Sigmoid colon (tissue), 7 donors: ENCODE measurements at places on chromosomes 7 and 10. TPM values are rescaled to one million over a fixed set of nuclear protein-coding genes. Genes with fewer than 3 reads are reported as not detected.
A peak's percentile ranks its signal among the peaks of the same experiment; 100 is the strongest.

GRCh38 chr7:81902536-81902935 lies 132.7 kb upstream of the HGF start:
- no peak for DNase-seq

DNA sequence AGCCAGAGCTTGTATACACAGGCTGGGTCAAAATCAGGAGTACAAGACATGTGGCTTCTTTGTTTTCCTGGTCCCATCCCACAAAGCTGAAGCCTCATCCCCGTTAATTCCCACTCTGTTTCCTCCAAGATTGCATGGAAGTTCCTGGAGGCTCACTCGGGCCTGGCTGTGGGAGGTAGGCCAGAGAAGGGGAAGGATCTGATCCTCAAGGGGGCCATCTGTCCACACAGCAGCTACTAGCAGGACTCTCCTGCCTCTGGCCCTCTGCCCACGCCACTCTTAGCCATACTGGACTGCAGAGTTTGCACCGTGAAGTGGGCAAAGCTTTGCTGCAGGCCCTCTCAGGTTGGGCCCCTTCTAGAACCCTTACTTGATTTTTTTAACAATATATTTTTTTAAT lies 160.6 kb downstream of the FGFR2 start:
- DNase-seq = peak; percentile 87

DNA sequence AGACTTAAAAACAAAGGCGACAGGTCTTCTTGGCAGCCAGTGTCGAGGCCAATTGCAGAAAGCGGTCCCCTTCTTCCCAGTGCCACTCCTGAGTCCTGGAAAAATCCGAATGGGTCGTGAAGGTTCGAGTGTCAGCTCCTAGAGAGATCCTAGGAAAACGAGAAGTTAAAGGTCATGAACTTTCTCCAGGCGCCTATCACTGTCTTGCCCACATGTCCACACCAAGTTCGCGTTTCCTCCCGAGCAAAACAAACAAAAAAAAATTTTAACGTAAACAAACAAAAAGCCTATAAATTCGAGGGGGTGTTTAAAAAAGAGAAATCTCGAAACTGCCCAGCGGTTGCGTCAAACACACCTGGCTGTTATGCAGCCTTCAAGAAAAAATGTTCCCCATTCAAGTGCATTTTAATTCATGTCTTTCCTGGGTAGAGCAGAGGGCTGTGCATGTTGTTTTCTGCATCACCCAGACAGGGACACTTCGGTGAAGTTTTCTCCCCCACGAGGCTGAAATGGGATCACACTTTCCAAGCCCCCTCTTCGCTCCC lies 1.5 kb downstream of the ARHGAP21 start:
- DNase-seq = no peak

DNA sequence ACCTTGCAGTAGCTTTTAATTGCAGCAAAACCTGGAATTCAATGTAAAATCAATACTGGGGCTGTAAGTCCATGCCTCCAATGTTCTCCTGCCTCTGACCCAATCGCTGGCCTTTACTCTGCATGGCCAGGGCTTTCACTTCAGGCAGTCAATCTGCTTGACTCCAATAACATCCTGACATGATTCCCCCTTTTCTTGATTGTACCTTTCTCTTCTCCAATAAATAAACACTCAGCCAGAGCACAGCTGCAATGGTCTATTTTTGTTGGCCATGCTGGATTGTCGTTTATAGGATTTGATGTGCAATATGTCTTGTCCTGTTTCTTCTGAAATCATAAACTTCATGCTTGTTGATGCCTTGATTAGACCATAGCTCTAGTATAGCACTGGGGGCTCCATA lies 97.8 kb upstream of the COL1A2 start:
- DNase-seq = no peak

GRCh38 chr7:4703532-4703931 lies 21.4 kb downstream of the FOXK1 start:
- no peak for DNase-seq

DNA sequence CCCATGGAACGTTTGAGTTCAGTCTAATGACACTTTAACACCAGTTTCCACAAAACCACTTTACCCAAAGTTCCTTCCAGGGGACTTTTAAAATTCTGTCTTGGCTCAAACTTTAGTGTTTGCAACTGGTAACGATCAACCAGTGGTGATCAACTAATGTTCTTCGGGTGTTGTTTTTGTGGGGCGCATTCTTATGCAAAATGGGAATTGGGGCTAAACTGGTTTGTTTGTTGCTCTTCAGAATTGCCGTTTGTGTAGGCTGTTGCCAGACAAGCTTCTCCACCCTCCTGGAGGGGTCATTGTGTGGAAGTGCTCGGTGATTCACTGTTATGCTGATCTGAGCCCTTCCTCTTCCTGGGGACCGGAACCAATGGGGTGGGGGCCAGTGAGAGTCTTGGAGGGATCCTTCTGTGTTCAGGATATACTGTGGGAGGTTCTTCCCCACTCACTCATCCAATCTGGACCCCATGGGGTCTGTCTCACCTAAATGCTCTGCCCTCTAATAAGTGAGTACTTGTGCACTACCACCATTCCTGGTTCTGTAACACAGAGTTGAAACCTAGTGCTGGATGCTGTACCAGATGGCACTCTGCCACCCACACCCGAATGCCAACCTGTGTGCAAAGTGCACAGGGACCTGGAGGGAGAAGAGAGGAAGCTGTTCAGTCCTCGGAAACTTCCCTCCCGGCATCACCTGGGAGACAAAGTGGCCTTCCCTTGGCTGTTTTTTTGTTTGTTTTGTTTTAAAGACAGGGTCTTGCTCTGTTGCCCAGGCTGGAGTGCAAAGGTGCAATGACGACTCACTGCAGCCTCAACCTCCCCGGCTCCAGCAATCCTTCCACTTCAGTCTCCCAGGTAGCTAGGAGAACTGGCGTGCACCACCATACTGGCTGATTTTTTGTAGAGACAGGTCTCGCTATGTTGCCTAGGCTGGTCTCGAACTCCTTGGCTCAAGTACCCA lies 2.1 kb downstream of the NFE2L3 start:
- no peak for DNase-seq

DNA sequence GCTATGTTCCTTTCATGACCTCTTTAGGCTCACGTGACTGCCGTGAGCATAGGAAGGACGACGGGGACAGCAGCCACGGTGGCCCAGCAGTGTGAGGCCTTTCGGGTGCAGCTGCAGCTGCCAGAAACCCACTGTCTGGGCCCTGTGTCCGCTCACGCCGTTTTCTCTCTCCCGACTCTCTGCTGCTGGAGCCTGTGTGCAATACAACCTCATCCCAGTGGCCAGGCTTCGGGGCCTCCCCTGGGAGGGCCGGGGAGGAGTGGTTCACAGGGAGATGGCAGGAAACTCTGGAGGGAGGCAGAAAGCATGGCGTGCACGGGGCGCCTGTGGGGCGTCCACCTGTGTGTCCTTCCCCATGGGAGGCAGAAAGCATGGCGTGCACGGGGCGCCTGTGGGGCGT lies 38.6 kb downstream of the PFKP start:
- no peak for DNase-seq

- DNase-seq = no peak
Observed at GRCh38 chr7:2471022-2471329, 5.2 kb downstream of the GRIFIN start.

DNA sequence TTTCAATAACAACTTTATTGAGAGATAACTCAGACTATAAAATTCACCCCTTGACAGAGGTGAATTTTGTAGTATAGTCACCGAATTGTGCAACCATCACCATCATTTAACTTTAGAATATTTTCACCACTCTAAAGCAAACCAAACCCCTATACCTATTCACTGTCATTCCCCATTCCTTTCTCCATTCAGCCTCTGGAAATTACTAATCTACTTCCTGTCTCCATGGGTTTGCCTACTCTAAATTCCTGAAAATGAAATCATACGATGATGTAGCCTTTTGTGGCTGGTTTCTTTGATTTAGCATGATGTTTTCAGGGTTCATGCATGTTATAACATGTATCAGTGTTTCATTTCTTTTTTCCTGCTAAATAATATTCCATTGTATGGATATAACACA lies 15.6 kb upstream of the LMTK2 start:
- DNase-seq = no peak

DNA sequence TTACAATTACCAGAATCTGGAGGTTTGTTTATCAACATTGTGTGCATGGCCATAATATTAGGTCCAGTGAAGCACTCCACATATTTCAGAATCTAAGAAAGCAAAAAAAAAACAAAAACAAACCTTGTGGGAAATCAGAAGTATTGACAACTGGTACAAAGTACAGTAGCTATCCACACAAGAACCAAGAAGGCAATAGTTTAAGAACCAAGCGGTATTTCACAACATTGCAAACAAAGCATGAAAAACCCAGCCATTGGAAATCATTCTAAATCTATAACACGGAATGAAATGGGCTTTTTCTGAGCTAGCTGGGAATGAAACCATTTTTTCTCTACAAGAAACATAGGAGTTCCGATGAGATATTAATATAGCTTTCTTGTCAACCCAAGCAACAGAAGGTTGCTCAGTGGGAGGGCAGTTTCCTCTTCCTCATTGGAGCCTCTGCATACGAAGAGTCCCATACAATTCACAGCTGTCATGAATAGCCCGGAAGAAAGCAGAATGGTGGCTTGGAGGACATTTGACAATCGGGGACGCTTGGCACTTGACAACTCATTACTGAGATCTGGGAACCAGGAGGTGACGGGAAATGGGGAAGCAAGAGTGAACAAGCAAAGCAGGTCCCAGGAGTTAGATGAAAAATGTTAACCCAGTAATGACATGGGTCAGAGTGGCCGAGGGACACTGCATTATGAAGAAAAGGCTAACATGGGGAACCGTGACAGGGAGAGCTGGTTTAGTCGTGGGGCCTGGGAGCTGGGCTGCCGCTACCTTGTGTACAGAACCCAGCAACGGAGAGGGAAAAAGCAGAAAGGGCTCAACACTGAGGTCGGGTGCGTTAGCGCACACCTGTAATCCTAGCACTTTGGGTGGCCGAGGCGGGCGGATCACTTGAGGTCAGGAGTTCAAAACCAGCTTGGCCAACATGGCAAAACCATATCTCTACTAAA lies 7.8 kb downstream of the PHYH start:
- no peak for DNase-seq

DNA sequence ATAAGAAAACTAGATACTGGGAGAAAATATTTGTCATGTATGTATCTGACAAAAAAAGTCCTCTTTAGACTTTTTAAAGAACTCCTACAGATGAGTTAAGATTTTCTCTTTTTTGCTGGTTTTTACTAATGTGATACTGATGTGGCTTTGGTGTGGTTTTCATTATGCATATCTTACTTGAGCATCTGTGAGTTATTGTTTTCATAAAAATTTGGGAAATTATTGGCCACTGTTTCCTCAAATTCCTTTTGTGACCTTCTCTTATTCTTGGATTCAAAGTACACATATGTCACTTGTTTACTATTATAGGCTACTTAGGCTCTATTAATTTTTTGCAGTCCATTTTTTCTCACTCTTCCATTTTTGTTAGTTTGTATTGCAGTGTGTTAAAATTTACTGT lies 89.0 kb downstream of the PPP1R9A start:
- DNase-seq = no peak

- no peak for DNase-seq
Observed at GRCh38 chr7:2705371-2706096, 17.5 kb downstream of the AMZ1 start.

DNA sequence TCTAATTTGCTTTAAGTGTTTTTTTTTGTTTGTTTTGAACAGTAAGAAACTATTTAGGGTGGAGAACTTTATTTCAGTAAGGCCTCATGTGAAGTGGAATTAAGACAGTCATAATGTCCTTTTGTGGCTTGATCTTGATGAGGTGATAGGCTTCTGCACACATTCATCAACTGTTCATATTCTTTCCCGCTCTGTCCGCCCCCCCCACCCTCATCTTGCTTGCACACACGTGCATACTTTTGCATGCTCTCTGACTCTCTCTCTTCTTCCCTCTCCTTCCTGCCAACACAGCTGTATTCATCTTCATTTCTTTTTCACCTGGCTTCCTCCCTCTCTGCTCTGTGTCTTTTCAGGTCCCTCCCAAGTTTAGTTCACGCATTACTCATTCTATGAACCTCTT lies 429.6 kb downstream of the AUTS2 start:
- DNase-seq = no peak

GRCh38 chr7:142867398-142868187 lies 12.7 kb downstream of the EPHB6 start:
- DNase-seq = no peak

CHCHD2 gene
- 508 TPM for total RNA-seq

ENTPD7 gene
- 3.5 TPM for total RNA-seq

OR9A2 gene
- not detected for total RNA-seq

NUDT13 gene
- 2.2 TPM for total RNA-seq

SLC39A12 gene
- total RNA-seq = not detected

CPA2 gene
- not detected for total RNA-seq

FANK1 gene
- total RNA-seq = 0.71 TPM

MNX1 gene
- total RNA-seq = not detected

EPO gene
- total RNA-seq = not detected

INSIG1 gene
- total RNA-seq = 77.9 TPM
